ENCODE measurements at places on chromosomes 1 and 21.

- no peak for DNase-seq
Measured at GRCh38 chr1:18676332-18676781, 45.7 kb downstream of the PAX7 start.

DNA sequence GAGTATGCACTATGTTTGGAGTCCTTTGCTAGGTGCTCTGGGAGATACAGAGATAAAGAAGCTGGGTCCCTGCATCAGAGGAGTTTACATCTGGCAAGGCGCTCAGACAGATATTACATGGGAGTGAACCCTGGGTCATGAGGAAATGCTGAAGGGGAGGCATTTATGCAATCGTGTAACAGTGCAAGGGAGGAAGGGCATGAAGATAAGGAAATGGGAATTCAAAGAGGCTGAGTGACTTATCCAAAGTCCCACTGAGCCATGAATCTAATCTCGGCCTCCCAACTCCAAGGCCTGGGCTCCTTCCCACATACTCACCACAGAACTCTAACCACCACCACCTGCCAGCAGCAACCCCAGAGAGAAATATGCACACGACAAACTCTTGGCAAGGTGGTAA is 51.6 kb downstream of the FAM163A start:
- no peak for DNase-seq

DNA sequence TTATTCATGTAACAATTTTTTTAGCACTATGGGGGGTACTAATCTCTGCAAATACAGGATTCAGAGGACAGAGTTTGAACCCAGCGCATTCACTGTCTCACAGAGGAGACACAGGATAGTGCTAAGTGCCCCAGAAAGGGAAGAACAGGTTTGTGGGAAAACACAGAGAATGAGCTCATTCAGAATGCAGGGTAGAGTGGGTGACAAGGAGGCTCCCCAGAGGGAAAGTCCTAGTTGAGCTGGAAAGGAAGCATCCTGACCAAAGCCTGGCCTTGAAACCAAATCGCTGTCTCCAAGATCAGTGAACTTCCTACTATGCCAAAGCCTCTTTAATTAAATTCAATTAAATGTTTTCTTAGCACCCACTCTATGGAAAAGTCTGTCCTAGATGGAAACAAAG is 19.0 kb upstream of the RGS2 start:
- DNase-seq = no peak

DNA sequence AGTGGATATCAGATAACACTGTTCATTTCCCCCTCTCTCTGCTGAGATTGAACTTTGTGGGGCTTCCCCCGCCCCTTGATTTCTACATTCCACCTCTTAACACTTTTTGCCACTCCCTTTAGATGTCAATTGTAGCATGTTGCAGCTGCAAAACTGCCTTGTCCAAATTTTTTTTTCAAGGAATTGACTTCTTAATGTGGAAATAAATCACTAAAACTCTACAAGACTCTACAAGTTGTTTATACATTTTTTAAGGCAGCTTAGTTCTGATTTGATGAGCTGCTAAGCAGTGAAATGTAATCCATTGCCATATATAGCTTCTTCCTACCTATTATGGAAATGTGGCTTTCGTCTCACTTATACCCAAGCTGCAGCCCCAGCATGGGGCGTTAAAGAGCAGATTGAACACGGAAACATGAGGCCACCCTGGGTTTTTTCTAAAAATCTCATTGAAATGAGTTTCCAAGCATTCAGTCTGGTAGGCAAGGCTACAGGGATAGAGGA is 132.2 kb downstream of the SYT2 start:
- DNase-seq = peak; percentile 48

- DNase-seq = no peak
Measured at GRCh38 chr1:46334030-46334384, 6.6 kb upstream of the NSUN4 start.

DNA sequence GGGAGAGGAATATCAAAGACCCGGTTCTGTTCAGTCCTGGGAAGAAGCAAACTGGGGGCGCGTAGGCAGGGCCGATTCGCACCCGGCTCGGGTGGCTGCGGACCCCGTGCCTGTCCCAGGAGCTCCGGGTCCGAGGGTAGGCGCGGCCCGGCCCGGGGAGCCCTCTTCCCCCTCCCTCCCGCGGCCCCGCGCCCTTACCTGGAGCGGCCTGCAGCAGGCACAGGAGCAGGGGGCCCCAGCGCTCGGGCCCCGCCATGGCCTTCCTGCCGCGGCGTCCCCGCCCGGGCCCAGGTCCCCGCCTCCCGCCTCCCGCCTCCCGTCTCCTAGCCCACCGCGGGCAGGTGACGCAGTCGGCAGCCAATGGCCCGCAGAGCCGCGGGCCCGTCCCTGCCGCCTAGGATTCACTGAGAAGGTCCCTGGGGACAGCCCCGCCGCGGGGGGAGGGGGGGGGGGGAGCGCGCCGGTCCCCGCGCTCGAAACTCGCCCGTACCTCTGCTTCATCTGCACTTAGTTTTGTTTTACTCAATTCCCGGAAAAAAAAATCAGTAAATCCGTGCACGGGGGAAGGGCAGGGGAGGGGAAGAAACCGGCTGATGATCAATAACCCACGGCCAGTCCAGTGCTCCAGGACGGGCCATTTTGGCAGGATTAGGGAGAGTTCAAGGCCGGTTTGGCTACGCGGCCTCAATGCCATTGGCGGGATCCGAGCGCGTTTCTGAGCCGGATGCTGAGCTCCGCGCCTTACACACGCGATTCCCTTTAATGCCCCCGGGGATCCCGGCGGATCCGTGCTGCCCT is at the start of gene IFNLR1:
Gene IFNLR1, minus strand, starts transcription at position 297 of the 798 bp plus-strand sequence. Its CDS starts 41 bp downstream, at position 256.
- no peak for DNase-seq

DNA sequence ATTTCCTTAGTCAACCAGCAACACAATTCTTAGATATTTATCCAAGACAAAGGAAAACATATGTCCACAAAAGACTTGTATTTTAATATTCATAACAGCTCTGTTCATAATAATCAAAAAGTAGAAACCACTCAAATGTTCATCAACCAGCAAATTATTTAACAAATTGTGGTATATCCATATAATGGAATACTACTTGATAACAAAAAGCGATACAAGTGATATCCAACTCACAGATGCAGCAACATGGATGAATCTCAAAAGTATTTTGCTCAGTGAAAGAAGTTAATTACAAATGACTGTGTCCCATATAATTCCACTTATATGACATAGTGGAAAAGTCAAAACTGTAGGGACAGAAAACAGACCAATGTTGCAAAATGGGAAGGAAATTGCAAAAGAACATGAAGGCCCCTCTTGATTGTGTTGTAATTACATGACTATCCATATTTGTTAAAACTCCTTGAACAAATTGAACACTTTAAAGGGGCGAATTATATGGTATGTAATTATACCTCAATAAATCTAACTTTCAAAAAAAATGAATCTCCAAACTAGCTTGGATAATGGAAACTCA is 116.9 kb downstream of the EDEM3 start:
- DNase-seq = no peak

DNA sequence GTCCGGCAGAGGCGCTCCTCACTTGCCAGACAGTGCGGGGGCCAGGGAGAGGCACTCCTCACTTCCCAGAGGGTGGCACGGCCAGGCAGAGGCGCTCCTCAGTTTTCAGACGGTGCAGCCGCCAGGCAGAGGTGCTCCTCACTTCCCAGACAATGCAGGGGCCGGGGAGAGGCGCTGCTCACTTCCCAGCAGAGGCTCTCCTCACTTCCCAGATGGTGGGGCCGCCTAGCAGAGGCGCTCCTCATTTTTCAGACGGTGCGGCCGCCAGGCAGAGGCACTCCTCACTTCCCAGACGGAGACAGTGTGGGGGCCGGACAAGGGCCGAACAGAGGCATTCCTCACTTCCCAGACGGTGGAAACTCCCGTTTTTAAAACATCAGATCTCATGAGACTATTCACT is 238.4 kb upstream of the CACYBP start:
- DNase-seq = no peak

- no peak for DNase-seq
Measured at GRCh38 chr1:110634455-110635311, 28.5 kb upstream of the KCNA2 start.

- DNase-seq = no peak
Measured at GRCh38 chr1:171179318-171180227, 5.5 kb upstream of the FMO2 start.

GRCh38 chr1:172286629-172287076 is 133.8 kb upstream of the C1orf105 start:
- peak; percentile 43 for DNase-seq

GRCh38 chr21:36733857-36734256 is 34.9 kb downstream of the SIM2 start:
- DNase-seq = no peak

DNA sequence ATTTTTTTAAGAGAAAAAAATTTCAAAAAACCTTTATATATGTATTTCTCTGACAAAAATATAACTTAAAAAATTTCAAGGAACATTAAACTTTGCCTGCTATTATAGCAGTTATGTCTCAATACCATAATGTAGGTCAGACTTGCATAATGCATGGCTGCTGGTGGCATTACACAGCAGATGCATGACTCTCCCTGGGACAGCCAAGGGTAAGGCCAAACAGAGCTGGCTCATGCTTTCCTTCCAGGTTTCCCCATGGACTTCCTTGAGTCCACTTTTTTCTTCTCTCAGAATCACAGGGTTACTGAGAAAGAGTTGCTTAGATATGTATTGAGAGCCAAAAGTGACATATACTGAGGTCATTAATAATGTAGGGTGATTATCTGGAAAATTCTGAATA is 43.7 kb downstream of the RHOU start:
- no peak for DNase-seq

DNA sequence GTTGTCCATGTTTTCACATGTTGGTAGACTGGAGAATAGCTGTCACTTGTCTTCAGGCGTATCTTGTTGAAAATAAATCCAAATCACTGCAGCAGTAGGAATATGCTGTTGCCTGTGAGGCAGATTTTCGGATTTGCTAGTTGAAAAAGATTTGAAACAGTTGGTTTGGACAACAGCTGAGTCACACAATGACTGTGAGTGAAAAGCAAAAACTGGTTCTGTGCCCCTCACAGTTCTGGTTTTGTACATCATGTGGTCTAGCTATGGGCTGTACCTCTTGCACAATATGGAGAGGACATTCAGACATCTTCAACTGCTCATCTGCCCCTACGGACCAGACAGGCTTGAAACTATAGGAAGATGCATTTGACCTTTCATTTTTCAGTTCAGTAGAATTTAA is 1.8 kb downstream of the ARF1 start:
- no peak for DNase-seq

GRCh38 chr1:37482004-37482785 is 7.8 kb downstream of the ZC3H12A start:
- DNase-seq = no peak

DNA sequence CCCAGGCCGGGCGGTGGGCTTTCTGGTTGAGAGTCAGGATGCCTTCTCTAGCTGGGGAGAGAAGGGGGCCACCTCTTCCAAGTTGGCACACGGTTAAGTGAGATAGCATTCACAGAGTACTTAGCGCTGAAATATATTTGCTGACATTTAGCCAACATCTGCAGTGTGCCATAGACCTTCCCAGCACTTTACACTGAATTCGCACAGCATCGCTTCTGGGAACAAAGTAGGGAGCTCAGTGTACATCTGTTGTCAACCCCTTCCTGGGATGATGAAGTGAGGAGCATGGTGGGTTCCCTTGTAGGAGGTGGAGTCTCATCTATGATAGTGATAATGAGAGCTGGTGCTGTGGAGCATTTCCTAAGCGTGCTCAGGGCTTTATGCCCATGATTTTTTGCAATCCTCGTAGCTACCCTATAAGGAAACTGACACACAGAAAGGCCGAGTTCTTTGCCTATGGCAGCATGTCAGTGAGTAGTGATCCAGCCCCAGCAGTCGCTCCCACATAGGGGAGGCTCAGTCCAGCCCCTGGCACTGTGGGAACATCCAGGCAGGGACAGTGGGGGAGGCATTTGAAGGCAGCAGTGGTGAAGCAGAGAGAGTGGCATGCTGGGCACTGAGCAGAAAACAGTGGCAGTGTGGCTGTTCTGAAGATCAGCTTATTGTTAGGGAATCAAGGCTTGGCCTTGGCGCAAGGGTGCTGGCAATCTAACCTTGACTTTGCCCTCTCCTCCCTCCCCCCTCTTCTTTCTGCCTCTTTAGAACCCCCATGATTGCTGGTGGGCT is 176.2 kb downstream of the PGBD5 start:
- DNase-seq = no peak

DNA sequence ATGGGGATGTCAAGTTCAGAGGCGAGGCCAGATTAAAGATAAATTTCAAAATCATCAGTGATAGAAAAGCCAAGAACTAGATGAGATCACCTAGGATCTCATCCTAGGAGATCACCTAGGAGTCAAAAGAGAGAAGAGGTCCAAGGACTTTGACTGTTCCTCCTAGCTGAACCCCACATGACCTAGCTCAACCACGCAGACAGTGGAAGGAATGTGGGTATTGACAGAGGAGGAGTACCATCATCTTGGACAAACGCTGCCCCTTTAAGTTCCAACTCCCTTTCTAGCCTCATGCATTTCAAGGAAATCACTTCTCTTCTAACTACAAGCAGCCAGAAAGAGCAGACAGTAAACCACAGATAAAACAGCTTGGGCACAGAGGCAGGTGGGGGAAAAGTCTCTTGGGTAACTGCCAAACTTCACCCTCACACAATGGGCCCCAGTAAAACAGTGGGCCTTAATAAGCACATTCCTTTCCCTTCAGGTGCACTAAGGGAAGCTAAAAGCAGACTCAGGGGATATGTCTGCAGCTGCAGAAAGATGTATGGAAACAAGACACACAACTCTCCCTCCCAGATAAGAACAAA is 12.5 kb upstream of the FAM76A start:
- DNase-seq = no peak

GRCh38 chr1:53634571-53634979 is 104.4 kb downstream of the GLIS1 start:
- DNase-seq = no peak

- no peak for DNase-seq
Measured at GRCh38 chr1:194917769-194918168, 1690.5 kb downstream of the KCNT2 start.

DNA sequence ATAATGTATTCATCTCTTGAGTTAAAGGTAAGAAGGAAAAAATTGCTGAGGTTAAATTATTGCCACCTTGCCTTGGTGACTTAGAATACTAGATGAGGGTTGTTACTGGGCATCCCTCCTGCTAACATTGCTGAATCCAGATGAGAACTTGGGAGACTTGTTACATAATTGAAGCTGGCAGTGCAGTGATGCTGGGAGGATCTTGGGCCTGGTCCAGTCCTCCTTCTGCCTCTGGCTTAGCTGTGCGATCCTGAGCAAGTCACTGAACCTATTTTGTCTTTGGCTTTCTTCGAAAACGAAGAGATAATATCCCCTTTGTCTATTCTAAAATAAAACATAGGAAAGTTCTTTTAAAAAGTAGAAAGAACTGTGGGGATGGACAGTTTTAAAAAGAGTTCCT is 244.9 kb upstream of the NRIP1 start:
- no peak for DNase-seq

- DNase-seq = no peak
Measured at GRCh38 chr1:94982398-94982797, 55.5 kb upstream of the CNN3 start.

DNA sequence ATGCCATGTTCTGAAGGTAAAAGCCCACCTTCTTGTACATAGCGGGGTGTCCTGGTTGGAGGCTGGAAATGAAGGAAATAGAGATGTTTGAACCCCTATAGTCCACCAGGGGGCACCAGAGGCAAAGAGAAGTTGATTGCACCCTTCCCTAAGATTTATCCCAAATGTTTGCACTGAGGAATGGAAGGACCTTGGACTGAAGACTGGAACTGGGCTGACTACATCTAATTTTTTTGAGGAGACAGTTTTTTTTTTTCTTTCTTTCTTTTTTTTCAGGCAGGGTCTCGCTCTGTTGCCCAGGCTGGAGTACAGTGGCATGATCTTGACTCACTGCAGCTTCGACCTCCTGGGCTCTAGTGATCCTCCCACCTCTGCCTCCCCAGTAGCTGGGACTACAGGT is 55.3 kb upstream of the EIF4G3 start:
- DNase-seq = no peak

GRCh38 chr1:32728413-32729077 is 26.0 kb upstream of the SYNC start:
- no peak for DNase-seq

Data from HFF-Myc (cell line).